Thyroid gland (tissue), 4 donors: ENCODE measurements at places on chromosomes 12 and 14. TPM values are rescaled to one million over a fixed set of nuclear protein-coding genes. Genes with fewer than 3 reads are reported as not detected.

Gene COPZ1
- total RNA-seq = 284 TPM

Gene GALNT16
- 6.9 TPM for total RNA-seq

Gene SERPINA12
- total RNA-seq = not detected

GRCh38 chr12:9636851-9637206 lies 29.1 kb upstream of the KLRB1 start:
- no peak for DNase-seq
- no peak overlapping the region for H3K4me3 ChIP-seq
- no peak overlapping the region for H3K27ac ChIP-seq
- H3K4me1 ChIP-seq = no peaks in the 10 kb centered on the region

DNA sequence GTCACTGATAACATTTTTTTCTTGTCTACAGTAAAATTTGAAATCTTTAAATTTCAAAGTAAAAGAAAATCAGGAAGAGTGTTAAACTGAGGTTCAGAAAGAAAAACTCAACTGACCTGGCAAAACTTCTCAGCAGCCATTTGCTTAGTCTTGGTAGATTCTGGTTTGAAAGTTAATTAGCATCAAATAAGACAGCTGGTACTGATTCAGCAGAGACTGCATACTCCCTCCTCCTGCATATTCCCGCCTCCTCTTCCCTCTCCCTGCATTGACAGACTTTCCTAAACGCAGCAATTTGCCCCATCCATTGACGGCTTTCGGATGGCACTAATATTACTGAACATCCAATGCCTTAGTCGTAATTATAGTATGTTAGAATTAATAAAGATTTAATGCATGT lies 520.8 kb downstream of the FLRT2 start:
- H3K27ac ChIP-seq = no peak overlapping the region
- no peaks in the 10 kb centered on the region for H3K4me1 ChIP-seq
- no peak overlapping the region for H3K4me3 ChIP-seq
- DNase-seq = no peak
- no peaks in the 10 kb centered on the region for H3K27me3 ChIP-seq

- DNase-seq = no peak
- H3K27ac ChIP-seq = no peak overlapping the region
- no peaks in the 10 kb centered on the region for H3K36me3 ChIP-seq
Observed at GRCh38 chr14:92589213-92589852, 75.8 kb downstream of the RIN3 start.

DNA sequence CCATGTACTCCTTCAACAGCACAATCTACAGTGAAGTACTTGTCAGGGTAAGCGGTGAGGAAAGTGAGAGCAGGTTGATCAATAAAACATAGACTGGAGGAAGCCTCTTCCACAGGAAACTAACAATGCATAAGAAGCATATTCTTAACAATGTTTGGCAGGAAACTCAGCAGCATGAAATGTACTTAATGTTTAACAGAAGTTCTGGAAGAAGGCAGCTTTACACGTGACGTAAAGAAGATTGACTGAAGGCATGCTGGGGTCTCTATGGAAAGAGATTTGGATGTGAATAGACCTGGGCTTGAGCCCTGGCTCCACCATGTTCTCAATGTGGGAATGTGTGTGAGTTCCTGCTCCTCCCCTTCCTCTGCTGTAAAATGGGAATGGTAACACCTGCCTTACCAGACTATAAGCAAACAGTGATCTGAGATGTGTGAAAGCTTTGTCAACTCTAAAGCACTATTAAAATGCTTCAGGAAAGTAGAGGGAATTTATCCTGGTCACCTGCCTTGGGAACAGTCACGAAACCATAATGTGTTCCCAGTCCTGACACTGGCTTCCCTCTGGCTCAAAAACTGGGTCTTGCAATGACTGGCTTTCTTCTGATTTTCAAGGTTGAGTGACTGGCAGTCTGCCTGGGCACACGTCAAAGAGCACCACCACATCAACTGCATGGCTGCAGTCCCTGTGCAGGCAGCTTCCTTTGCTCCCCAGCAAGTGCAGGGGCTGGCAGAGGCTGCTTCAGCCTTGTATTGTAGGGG lies 384.6 kb downstream of the APAF1 start:
- H3K27me3 ChIP-seq = no peaks in the 10 kb centered on the region
- H3K4me3 ChIP-seq = no peak overlapping the region
- peak; percentile 30 for DNase-seq
- H3K27ac ChIP-seq = no peak overlapping the region

DNA sequence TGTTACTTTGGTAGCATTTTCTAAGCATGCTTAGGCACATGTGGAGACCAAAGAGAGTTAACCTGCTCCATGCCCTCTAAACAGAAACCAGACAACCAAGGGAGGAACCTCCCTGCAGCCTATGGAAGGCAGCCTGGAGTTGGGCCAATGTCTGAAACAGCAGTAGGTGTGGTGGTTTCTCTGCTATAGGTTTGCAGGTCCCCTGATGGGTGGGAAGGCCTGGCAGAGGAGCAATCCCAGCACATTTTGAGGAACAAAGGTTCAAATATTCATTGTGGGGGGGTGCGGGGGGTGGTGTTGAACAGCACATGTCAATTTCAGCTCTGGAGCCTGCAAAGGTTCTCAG lies 65.4 kb downstream of the DACT1 start:
- no peaks in the 10 kb centered on the region for H3K36me3 ChIP-seq
- no peak overlapping the region for H3K27ac ChIP-seq
- no peak for DNase-seq
- no peaks in the 10 kb centered on the region for H3K27me3 ChIP-seq
- H3K4me1 ChIP-seq = peaks cover 4% of the 10 kb centered on the region

DNA sequence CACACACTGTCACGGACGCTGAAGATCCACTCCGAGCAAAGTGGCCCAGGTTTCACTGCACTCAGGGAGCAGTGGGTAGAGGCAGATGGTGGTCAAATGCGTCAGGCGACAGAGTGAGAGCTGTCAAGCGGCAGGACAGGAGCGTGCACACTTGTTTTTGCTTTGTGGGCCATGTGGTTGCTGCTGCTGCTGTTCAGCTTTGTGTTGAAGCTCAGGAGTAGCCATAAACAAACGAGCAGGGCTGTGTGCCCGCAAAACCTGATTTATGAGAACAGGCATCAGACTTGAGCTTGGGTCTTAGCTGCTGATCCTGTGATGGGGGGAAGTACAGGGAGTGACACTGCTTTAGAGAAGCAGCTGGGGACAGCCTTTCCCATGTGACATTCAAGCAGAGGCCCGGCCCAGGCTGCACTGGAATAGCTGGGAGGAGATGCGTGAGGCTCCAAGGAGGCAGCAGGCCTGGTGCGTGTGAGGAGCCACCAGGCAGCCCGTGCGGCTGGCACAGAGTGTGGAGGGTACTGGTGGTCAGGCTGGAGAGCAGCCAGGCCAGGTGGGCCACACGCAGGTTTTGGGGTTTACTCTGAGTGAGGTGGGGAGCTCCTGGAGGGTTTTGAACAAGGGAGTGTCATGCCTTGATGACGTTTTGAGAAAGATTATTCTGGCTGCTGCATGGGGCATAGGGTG lies 31.1 kb upstream of the ASPG start:
- no peak for DNase-seq
- H3K4me1 ChIP-seq = peaks cover 36% of the 10 kb centered on the region
- H3K4me3 ChIP-seq = no peak overlapping the region
- H3K27me3 ChIP-seq = no peaks in the 10 kb centered on the region
- no peaks in the 10 kb centered on the region for H3K36me3 ChIP-seq
- no peak overlapping the region for H3K27ac ChIP-seq

DNA sequence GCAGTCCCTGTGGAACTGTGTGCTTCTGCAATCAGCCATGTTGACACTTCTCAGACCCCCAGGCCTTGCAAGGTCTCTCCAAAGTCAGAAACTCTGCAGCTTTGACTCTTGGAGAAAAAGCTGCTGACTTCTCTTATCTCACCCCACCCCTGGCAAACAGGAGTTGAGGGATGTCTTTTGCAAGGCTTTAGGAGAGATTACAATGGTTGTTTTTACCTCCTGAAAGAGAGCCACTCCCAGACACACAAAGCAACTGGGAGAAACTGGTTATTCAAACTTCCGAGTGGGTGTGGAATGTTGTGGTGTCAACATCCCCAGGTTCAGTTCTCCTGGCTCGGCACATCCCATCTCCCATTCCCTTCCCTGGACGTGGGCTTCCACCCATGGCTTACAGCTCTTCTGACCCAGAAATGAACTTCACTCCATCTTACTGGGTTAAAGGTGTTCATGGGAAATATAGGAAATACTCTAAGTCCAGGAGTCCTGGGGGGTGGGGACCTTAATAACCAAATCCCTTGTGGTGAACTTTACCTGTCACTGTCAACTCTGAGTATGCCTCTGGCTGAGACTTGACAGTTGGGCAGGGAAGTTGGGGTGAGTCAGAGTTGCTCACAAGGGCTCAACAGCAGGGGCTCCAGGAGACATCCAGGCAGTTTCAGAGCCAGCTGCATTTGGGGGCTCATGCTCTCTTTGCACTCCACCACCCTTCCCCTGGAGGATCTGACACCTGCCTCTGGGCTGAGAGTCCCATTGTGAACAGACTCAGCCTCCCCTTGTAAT lies 41.9 kb downstream of the CCDC177 start:
- no peak overlapping the region for H3K27ac ChIP-seq
- H3K4me3 ChIP-seq = no peak overlapping the region
- no peaks in the 10 kb centered on the region for H3K27me3 ChIP-seq
- no peaks in the 10 kb centered on the region for H3K4me1 ChIP-seq

GRCh38 chr14:68862954-68863594 lies 70.2 kb upstream of the ZFP36L1 start:
- H3K27me3 ChIP-seq = no peaks in the 10 kb centered on the region
- H3K4me3 ChIP-seq = no peak overlapping the region
- H3K4me1 ChIP-seq = no peaks in the 10 kb centered on the region
- H3K36me3 ChIP-seq = no peaks in the 10 kb centered on the region

DNA sequence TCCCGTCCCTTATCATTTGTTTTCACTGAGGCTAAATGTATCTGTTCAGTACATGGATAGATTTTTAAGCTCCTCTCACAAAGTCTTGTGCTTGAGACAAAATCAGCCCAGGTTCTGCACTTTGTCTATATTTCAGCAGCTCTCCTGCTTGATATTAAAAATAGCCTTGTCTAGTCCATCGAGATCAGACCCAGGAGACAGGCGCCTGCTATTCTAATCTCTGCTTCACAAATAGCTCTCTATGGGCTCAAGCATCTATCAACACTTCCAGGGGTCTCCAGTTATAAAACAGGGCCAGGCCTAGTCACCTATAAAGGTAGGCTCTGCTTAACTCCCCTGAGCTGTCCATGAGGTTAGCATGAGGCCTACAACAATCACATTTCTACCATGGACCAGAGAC lies 62.5 kb downstream of the ZFP36L1 start:
- no peak overlapping the region for H3K4me3 ChIP-seq
- no peaks in the 10 kb centered on the region for H3K27me3 ChIP-seq
- H3K27ac ChIP-seq = no peak overlapping the region
- no peaks in the 10 kb centered on the region for H3K36me3 ChIP-seq

DNA sequence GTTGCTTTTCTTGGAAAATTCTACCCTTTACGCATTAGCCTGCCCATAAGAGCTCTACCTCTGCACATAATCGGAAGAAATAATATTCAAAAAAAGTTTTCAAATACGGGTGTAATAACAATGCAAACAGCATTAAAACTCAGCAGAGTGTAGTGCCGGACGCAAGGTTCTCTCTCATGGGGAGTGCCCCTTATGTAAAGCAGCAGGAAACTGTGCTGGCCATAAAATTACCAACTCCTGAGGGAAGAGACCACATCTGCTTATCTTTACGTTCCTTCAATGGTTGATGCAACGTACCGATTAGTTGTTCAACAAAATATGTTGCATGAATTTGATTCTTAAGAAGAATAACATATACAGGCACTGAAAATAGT lies 118.7 kb upstream of the TMCC3 start:
- H3K36me3 ChIP-seq = no peaks in the 10 kb centered on the region
- no peak overlapping the region for H3K27ac ChIP-seq
- no peak for DNase-seq
- H3K4me3 ChIP-seq = no peak overlapping the region

- H3K4me1 ChIP-seq = peaks cover 4% of the 10 kb centered on the region
- H3K36me3 ChIP-seq = no peaks in the 10 kb centered on the region
- H3K4me3 ChIP-seq = no peak overlapping the region
- peak overlapping the region; percentile 68 for H3K27ac ChIP-seq
- H3K27me3 ChIP-seq = no peaks in the 10 kb centered on the region
Observed at GRCh38 chr12:26523708-26524150, 309.3 kb downstream of the ITPR2 start.

DNA sequence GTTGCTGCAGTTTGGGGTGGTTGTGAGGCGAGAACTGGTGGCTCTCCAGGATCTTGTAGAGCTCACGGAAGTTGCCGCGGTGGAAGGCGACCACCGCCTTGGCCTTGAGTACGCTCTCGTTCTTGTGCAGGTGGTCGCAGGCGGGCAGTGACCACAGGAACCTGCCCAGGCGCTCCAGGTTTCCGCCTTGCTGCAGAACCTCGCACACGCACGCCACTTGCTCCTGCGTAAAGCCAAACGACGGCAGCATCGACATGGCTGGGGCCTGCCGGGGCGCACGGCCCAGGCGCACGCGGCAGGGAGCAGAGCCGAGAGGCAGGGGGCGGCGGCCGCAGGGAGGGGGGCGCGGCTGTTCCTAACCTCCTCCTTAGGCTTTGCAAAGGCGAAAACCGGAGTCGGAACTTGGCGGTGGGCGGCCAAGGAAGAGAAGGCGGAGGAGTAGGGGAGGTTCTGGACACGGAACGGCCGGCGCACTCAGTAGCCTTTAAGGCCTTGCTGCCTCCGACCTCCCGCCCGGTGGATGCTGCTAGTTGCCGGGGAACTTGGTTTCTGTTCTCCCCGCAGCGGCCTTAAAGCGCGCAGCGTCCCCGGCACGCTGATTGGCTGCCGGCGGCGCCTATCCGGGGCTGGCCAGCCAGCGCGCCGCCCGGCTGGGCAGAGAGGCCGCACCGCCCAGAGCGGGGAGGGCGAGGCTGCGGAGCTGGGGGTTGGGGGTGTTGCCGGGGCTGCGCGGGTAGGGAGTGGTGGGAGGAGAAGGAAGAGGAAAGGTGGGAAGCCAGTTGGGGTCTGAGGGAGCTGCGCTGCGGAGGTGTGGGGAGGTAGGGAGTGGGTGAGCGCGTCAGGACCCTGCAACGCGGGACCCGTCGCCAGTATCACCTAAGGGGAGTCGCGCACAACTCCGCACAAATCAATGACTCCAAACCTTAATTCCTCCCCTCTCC lies at the start of gene SIX1:
Gene SIX1, minus strand, starts transcription at position 544 of the 941 bp plus-strand sequence. Its CDS starts 288 bp downstream, at position 256.
- H3K4me3 ChIP-seq = peak within 1 kb of the TSS; percentile 24
- peaks cover 23% of the 10 kb centered on the region for H3K4me1 ChIP-seq
- peaks cover 62% of the 10 kb centered on the region for H3K27me3 ChIP-seq
- H3K36me3 ChIP-seq = no peaks in the 10 kb centered on the region
- DNase-seq = peak; percentile 40

- H3K4me3 ChIP-seq = no peak overlapping the region
- H3K4me1 ChIP-seq = no peaks in the 10 kb centered on the region
- peak; percentile 28 for DNase-seq
- H3K27me3 ChIP-seq = no peaks in the 10 kb centered on the region
- H3K36me3 ChIP-seq = no peaks in the 10 kb centered on the region
- H3K27ac ChIP-seq = no peak overlapping the region
Observed at GRCh38 chr12:19431407-19432308, 7.6 kb upstream of the AEBP2 start.
